ENCODE measurements at places on chromosomes 3 and 15.

DNA sequence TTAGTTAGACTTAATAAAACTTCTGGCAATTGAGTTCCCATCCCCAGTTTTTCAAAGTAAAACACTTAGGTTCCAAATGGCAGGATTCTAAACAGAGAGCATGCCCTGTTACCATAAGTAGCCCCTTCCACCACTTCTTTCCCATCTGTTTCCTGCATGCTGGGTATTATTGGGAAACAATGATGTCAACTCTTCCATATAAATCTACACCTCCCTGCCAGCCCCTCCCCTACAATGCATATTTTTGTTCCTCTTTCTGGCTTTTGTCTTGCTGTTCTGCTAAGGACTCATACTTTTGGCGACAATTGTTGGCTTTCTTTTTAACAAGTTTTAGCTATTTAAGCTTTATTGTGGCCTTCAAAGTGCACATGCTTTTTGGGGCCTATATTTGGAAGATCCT, 11.1 kb downstream of the ARHGAP31 start:
- DNase-seq, result no peak

DNA sequence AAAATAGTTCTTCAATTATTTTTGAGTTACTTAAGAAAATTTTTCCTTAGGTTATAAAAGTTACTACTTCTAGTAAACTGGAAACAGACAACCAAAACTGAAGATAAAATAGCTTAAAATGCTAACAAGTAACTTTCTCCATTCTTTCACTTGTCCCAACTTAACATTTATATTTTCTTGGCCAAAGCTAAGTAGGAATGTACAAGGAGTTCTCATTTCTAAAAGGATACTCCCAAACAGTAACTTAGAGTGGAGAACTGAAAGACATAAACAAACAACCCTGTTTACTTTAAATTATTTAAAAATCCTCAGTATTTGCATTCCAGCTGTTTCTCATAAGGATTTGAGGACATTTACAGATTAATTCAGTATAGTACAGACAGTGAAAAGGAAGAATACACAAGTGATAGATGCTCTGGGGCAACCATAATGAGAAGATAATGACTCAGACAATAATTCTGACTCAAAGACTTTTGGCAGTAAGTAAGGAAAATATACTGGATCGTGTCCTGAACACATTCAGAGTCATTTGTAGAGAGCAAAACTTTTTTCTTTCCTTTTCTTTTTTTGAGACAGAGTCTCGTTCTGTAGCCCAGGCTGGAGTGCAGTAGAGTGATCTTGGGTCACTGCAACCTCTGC, 29.2 kb upstream of the ANXA2 start:
- no peak for DNase-seq

GRCh38 chr15:45395943-45396342, 17.6 kb upstream of the GATM start:
- no peak for DNase-seq

GRCh38 chr3:143885780-143886427, 37.6 kb upstream of the SLC9A9 start:
- DNase-seq, result peak; percentile 22

- DNase-seq, result no peak
Measured at GRCh38 chr3:186963636-186964035, 33.3 kb downstream of the ST6GAL1 start.

DNA sequence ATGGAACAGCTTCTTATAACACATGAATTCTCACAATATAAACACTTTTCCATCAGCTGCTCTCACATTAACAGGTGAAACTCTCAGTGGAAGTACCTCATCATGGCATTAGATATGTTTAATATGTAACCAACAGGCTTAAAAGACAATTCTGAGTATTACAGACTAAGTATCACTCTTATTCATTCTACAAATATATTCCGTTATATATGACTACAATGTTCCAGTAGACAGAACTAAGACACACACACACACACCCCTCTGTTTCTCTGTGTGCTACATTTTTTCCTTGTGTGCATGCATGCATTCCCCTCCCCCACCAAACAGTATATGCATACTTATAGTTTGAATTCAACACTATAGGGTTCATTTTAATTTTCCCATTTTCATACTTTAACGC, 32.4 kb downstream of the MRPL3 start:
- DNase-seq, result no peak

DNA sequence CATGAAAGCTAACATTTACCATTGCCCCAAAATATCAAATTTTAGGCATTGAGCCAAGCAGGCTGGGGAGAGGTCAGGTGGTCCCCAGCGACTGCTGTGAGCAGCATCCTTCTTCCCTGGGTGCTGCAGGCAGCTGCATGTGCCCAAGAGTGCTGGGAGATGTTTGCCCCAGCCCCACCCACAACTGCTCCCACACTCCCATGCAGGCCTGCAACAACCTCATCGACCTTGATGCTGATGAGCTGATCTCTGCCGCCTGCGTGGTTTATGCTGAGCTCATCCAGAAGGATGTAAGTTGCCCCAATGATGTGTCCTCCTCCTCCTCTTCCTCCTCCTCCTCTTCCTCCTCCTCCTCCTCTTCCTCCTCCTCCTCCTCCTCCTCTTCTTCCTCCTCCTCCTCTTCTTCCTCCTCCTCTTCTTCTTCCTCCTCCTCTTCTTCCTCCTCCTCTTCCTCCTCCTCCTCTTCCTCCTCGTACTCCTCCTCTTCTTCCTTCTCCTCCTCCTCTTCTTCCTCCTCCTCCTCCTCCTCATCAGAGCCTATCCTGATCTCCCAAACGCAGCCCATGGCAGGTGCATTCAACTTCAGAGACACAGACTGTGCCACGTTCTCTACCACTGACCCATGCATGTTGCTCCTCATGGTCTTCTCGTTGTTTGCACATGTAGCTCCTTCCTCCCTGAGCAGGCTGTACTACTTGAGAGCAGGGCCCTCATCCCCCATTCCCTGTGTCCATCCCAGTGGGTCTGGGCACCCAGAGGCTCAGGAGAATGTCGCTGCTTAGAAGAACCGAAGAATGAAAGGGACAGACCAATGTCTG, 15.1 kb downstream of the TBC1D21 start:
- DNase-seq, result no peak

- DNase-seq, result no peak
Measured at GRCh38 chr15:61915640-61916039, 144.6 kb downstream of the VPS13C start.

DNA sequence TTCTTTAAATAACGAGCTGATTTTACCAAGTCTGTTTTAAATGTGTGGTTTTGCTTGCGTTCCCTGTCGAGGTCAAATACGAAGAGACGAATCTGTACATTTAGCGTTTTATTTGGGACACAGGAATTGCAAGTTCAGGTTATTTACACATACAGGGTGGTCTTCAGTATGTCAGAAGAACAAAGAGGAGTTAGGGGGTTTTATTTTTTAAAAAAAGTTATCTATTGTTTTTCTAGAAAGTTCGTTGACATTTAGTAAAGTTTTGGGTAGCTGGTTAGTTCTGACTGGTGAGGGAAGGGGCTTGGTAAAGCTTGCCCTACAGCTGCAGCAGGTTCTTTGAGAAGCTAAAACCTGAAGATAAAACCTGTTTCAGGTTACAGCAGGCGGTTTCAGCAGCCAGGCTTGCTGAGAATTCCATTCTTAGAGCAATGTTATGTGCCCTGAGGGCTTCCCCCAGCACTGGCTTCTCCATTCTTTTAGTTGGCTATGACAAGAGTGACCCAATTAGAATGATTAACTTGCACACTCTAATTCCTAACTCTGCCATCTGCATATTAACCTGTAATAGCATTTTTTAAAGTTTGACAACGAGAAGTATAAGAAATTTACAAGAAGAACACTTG, 815 bp upstream of the ZNF280D start:
- no peak for DNase-seq

DNA sequence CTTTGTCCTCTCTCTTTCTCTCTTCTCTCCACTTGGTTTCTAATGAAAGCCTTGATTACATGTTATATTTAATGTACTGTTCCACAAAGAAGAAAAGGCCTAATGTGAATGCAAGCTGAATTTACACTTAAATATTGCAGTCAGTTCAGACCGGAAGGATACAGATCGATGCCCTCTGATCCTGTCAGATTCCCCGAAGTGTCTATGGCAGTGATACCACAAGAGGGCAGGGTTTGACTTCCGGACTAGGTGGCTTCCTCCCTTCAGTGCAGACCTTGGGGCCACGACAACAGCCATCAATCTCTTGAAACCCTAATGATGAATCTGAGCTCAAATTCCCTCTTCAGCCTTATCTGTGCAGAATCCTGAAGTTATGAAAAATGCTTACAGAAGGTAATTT, 29.5 kb downstream of the AGTR1 start:
- peak; percentile 6 for DNase-seq

GRCh38 chr3:98695796-98696195, 67.3 kb upstream of the ST3GAL6 start:
- no peak for DNase-seq

DNA sequence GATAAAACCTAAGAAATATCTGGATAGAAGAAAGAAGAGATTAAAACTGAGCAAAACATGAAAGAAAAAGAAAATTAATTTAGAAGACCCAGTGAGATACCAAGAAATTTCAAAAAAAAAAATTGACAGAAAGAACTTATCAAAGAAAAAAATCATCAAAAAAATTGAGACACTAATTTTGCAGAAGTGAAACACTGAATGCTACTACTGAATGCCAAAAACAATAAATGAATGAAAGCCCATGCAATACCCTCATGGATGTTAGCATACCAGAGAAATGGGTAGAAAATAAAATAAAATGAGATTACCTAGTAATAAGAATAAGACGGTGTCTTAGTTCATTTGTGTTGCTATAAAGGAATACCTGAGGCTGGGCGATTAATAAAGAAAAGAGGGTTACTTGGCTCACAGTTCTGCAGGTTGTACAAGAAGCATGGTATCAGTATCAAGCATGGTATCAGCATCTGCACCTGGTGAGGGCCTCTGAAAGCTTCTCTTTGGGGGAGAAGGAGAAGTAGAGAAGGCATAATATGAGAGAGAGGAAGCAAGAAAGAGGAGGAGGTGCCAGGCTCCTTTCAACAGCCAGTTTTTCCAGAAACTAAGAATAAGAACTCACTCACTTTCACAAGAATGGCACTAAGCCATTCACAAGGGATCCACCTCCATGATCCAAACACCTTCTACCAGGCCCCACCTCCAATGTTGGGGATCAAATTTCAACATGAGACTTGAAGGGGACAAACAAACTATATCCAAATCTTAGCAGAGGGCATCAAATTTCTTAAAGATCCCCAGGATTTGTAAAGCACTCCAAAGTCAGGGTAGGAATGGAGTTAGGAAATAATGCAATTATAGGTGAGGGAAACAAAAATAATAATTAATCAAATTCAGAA, 73.2 kb downstream of the BTLA start:
- DNase-seq, result no peak

- DNase-seq, result no peak
Measured at GRCh38 chr3:157107644-157108133, 52.3 kb downstream of the CCNL1 start.

GRCh38 chr3:150184426-150185071, 213.9 kb upstream of the PFN2 start:
- no peak for DNase-seq

DNA sequence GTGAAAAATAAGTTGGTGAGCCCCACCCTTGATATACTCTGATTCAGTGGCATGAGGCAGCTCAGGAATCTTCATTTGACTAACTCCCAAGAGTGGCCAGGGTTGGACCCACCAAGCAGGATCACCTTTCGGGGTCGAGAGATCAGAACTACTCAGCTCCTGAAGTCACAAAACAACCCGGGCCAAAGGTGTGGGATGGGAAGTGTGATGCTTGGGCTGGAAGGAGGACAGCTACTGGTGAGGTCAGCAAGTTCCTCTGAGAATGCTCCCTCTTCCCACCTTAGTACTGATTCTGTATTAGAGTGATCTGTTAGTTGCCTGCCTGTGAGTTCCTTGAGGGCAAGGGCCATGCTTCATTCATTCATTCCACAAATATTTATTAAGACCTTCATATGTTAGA, 15.1 kb downstream of the ESYT3 start:
- DNase-seq, result no peak

DNA sequence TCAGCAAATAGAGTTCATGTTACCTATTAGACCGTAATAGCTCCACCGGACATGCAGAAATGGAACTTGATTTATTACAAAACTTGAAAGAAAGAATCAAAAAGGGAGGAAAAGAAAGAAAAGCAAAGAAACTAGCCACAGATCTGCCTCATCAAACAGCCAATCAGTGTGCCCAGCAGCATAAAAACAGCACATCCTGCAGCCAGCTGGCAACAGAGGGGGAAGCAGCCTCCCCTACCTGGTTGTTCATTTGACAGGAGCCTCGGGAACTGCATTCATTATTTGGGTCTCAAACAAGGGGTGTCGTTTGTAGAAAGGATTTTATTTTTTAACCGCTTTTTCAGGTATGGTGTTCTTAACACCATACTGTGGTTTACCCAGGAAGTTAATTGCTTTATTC, 181.5 kb upstream of the TOPAZ1 start:
- DNase-seq, result no peak

DNA sequence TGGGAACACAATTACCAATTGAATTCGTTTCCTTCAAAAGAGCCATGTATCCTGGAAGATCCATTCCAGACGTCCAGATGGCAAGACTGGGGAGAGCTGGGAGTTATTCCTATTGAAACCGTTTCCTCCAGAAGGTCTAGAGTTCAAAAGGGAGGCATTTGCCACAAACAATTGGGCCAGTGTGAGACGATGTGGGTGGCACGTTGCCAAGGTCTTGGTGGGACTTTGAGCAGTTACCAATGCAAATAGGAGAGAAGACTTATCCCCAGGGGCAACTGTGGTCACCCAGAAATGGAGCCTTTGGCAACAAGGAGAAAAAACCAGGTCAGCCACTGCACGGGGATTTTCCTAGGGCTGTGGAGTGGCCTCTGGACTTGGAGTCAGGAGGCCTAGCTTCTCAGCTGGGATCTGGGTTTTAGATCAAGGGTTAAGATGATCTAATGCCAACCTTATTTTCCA, 29.6 kb upstream of the TLE3 start:
- DNase-seq, result no peak
